ENCODE measurements at places on chromosomes 11 and 22.

GRCh38 chr11:122804161-122804560 is 34.1 kb upstream of the CRTAM start:
- no peak for DNase-seq

DNA sequence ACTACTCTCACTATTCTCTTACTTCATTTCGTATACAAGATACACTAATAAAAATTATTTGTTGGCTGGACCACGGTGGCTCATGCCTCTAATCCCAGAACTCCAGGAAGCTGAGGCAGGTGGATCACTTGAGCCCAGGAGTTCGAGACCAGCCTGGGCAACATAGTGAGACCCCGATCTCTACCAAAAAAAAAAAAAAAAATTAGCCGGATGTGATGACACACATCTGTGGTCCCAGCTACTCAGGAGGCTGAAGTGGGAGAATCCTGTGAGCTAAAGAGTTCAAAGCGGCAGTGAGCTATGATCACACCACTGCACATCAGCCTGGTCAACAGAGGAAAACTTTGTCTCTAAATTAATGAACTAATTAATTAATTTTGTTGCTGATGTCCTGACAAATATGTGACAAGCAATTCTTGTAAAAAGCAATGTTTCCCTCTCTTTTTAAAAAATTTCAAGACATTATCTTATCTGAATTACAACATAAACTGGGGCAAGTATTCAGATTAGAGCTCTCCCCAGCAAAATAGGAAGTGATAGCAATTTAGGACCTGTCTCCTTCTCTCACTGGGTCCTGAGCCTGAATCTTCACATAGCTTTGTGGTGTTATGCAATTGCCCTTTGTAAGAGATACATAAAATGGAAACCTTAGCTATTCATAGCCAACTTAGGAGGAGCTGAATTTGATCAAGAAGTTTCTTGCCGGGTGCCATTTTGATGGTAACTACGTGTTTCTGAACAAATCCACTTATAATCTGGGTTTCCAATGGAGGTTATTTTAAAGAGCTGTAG is 17.6 kb upstream of the TMA7B start:
- no peak for DNase-seq

- no peak for DNase-seq
Measured at GRCh38 chr22:45925811-45926351, 51.1 kb downstream of the WNT7B start.

DNA sequence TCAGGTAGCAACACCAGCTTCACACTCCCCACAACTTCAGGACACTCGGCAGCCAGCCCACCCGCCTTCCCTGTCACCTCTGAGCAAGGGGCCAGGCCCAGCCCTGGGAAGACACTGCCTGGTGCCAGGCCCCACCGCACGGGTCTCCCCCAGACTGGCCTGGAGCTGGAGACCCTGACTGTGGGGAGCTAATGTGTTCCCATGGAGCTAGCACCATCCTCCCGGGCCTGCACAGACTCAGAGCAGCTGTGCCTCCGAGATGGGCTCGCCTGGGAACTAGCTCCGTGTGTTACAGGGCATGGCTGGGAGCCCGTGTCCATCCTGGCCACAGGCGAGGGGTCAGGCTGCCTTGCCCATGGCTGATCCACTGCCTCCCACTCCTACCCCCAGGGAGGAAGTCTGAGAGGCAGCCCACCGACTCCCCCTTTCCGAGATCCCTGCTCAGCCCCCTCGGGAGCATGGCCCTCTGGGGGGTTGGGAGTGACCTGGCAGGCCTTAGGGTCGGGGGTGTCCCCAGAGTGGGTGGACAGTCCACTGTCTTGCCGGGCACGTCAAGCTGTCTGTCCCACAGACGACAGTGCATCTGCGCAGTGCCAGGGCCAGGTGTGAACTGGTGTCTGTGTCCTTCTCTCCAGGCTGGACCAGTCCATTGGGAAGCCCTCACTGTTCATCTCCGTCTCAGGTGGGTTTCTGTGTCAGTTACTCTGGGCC is 76.7 kb upstream of the KCNQ1OT1 start:
- no peak for DNase-seq

DNA sequence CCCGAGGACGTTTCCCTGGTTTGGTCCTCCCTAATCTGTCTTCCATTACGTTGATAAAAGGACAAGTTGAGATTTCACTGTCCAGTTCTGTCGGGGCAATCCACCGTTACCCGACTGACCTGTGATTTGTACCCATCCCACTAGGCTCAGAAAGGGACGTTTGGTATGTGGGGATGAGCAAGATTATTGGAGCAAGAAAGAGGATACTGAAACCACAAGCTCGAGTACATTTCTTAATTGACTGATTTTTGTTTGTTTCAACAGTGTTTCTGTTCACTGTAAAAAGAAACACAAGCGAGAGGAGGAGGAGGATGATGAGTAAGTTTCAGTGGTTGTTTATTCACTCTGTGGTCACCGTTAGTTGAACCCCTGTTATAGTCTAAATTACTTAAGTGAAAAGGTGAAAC is 969 bp downstream of the CCDC117 start:
- DNase-seq: no peak

All from NCI-H187 treated with DMSO at 0.1 percent for 48 hours (cell line).